ENCODE measurements at places on chromosomes 7 and 10. TPM values are rescaled to one million over a fixed set of nuclear protein-coding genes. Genes with fewer than 3 reads are reported as not detected.

The OR2A7 gene
- polyA plus RNA-seq: 0.40 TPM

The ASAH2 gene
- 0.13 TPM for polyA plus RNA-seq

The ADAMTS14 gene
- 0.40 TPM for polyA plus RNA-seq

The FRMD4A gene
- 13.1 TPM for polyA plus RNA-seq

The RHOBTB1 gene
- 7.9 TPM for polyA plus RNA-seq

The MAGI2 gene
- polyA plus RNA-seq: 7.2 TPM

GRCh38 chr10:7734821-7735220 lies 31.7 kb downstream of the ITIH2 start:
- no peak for DNase-seq

DNA sequence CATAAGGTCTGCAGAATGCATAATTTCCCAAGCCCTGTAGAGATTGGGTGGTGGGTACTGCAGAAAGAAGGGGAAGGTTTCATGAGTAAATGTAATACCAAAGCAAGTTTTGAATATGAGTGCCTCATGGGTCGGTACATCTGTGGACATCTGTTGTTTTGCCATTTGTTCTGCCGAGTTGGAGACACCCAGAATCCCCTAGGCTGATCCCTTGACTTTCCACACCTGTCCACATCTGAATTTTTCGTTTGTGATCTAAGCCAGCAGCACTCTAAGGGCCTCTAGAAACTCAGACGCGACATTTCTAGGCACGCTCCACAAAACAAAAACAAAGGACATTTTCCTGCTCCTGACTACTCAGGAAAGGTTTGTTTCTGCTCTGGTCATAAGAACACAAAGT lies 11.7 kb upstream of the SLF2 start:
- DNase-seq: no peak

DNA sequence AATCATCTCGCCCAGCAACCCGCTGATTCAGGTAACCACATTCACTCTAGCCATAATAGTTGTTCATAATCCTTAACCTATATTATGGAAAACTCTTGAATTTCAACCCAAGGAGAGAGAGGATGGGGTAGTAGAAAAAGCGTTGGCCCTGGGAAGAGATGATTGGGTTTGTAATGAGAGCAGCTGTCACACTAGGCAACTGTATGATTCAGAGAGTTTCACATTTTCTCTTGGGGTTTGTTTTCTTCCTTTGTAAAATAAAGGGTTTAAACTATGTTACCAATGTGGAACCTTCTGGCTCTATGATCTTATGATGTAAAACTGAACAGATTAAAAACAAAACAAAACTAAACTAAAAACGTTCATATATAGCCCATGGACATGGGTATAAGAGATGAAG lies 705.2 kb upstream of the IGFBP3 start:
- no peak for DNase-seq

GRCh38 chr7:152231089-152231488 lies 204.7 kb downstream of the KMT2C start:
- no peak for DNase-seq

GRCh38 chr7:100364480-100364879 lies 6.6 kb downstream of the PILRB start:
- no peak for DNase-seq

- DNase-seq: no peak
These were observed 6.5 kb downstream of the DIP2C start for GRCh38 chr10:682931-683447.

DNA sequence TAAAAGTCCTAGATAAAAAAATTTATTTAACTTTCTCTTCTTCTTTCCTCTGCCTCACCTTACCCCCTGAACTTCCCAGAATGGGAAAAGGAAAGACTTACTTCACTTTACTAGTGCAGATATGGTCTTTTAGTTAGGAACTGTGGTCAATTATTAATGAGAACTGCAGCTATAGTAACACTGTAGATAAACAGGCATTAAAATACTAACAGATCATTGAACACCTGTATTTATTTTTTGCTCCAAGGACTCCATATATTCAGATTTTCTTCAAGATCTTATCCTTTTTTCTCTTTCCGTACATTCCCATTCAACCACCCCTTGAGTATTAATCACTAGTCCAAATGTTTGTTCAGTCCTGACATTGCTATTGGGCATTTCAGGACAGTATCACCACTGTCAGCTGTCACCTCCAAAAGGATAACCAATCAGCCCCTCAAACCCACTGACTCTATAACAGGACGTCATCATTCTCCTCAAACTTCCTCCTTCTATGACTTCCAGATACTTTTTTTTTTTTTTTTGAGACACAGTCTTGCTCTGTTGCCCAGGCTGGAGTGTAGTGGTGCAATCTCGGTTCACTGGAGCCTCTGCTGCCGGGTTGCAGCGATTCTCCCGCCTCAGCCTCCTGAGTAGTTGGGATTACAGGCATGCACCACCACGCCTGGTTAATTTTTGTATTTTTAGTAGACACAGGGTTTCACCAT lies 4.2 kb downstream of the CPVL start:
- no peak for DNase-seq

DNA sequence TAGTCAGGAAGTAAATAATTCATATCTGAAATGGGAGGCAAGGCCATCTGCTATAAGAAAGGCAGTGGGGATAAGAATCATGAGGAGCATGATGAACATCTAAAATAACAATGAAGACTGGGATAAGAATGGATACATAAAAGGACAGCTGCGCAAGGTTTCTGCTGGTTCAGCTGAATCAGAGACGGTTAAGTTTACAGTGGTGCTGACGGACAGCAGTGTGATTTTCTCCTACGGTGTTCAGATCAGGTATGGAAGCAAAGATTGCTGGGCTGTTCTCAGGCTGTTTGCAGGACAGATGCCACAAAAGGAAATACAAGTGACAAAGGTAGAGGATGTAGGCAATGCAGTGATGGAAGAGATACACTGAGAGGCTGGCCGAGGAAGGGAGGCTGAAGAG lies 8.4 kb downstream of the CYCS start:
- DNase-seq: no peak

- peak; percentile 51 for DNase-seq
These were observed 147.6 kb downstream of the GPR85 start for GRCh38 chr7:112938863-112939573.

DNA sequence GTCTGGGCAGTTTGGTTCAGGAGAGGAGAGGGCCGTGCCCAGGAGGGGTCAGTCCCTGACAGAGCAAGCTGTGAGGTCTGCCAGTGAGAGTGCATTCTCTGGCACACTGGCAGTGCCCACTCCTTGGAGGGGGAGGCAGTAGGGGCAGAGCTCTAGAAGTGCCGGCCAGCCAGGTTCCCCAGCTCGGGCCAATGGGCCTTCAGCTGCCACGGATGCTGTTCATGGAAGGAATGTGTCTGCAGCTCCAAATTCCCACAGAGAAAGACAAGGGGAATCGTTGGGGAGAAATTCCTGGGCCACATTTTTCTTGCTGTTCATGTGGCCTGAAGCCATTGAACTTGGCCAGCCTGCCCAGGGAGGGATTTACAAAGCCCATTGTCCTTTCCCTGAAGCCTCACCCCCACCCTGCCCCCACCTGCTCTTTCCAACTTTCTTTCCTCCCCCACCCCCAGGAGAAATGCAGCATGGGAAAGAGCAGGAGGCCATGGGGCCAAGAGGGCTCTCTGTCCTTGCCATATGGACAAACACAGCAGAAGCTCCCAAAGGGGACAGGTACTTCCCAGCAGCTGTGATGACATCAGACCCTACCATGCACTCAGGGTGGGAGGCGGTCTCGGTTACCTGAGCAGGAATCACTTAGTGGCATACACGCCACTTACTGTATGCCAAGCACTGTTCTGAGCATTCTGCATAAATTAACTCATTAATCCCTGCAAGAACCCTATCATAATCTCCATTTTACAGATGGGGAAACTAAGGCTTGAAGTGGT lies 70.7 kb downstream of the ARHGAP22 start:
- DNase-seq: peak; percentile 35

DNA sequence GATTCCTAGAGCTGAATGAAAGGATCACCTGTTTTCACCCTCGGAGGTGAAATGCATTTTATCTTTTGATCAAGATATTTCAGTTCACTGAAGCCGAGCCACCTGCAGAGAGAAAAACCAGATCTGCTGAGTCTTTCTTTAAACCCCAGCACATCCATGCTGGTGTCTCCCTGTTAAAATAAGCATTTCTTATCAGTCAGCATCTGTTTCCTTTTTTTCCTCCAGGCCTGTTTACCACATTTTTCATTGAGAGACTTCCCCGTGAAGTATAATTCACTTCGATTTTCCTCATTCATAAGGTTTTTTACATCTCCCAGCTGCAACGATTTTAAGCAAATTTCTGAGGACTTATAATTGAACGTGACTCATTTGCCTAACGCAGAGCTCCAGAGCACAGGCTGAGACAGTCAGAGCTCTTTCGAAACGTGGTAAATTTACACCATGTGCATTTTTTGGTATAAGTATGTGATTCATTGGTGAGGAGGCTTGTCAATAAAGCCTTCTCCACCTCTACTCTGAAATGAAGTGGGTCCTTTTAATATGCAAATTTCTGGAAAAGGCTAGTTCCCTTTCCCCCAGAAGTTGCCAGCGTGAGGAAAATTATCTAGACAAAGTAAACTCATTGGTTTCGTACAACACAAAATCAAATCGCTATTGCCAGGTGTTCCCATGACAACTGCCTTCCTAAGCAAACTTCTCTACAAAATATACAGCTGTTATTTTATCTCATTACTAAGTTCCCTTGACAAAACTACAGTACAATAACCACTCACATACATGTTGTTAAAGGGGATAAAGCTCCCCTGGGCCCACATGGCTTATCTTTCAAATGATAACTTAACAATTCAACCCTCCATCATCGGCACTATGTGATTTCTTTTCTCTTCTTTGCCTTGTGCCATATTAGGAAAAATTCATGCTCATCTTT lies 374.8 kb upstream of the AKR1E2 start:
- DNase-seq: no peak
